Activated gamma-delta T cell (primary cell): ENCODE measurements at places on chromosomes 1 and 21.

DNA sequence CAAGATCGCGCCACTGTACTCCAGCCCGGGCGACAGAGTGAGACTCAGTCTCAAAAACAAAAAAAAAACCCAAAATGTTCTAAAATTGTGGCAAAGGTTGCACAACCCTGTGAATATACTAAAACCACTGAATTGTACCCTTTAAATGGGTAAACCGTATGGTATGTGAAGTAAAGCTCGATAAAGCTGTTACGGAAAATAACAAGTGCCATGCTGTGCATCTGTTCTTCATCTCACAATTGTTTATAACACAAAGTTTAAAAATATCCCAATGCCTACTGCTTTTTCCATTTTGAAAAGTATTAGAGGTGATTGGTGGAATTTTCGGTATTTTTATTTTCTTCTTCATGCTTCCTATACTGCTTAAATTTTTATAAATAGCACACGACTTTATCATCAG, 111.5 kb downstream of the ENAH start:
- DNase-seq = no peak

GRCh38 chr1:23611601-23612327, 52.5 kb upstream of the ID3 start:
- no peak for DNase-seq

- DNase-seq = no peak
These were observed 24.4 kb downstream of the CAP1 start for GRCh38 chr1:40064797-40065499.

GRCh38 chr1:180610556-180611015, 21.2 kb upstream of the XPR1 start:
- DNase-seq = no peak

DNA sequence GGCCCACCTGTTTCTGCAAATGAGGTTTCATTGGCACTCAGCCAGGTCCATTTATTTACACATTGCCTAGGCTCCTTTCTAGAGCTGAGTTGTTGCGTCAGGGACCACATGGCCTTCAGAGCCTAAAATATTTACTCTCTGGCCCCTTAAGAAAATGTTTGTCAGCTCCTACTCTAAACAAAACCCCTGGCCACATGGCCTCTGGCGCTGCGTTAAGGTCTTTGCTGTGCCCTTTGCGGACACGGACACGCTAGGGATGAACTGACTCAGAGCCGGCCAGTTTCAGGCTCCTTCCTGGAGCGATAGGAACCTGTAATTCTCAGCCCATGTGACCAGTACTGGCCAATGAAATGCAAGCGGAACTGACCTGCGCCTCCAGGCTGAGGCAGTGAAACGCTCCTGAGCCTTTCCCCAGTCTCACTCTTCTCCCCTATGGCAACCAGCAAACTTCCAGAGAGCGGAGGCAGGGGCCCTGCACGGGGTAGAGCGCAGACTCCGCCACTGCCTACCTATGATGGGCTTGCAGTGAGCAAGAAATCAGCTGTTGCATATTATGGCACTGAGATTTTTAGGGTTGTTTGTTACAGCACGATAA, 160.3 kb downstream of the ETS2 start:
- no peak for DNase-seq

DNA sequence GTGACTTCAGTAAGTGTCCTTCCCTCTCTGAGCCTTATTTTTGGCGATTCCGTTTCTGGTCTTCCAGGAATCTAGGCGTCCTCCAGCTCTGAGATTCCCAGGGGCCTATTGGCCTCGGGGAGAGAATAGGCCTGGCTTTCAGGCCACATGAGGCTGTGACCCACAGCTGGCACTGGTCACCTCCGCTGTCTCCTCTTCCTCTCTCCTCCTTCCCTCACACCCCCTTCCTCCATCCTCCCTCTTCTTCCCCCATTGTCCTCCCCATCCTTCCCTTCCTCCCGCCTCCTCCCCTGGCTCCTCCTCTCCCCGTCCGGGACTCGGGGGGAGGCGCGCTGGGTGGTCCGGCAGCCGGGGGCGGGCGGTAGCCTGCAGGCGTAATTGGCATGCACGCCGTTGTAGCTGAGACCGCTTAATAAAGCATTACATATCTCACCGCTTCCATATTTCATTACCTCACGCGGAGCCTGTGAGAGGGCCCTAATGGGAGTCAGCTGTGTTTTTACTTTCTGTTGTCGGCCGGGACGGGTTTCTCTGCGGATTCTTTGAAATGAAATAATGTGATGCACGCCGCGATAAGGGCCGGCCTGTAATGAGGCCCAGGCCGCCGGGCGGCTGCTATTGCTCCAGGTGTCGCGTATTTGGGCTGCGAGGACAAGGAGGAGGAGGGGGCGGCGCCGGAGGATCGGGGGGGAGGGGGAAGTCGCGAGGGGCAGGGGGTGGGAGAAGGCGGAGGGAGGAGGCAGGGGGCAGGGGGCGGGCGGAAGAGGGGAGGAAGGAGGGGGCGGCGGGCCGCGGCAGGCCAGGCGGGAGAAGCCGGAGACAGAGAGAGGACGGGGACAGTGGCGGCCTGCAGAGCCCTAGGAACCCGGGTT, 95.3 kb downstream of the FOXD2 start:
- no peak for DNase-seq

GRCh38 chr1:227343206-227343605, 24.9 kb upstream of the CDC42BPA start:
- DNase-seq = no peak

- no peak for DNase-seq
These were observed 5.5 kb upstream of the ZRANB2 start for GRCh38 chr1:71086331-71086730.

- DNase-seq = no peak
These were observed 87.9 kb downstream of the PTPRU start for GRCh38 chr1:29324202-29324601.

GRCh38 chr1:207145401-207146058, 41.5 kb downstream of the C4BPA start:
- DNase-seq = no peak

GRCh38 chr21:38768471-38769063, 37.2 kb upstream of the ETS2 start:
- no peak for DNase-seq

- DNase-seq = no peak
These were observed 221.3 kb upstream of the DMRTA2 start for GRCh38 chr1:50644447-50645105.

- no peak for DNase-seq
These were observed 9.6 kb downstream of the P3H1 start for GRCh38 chr1:42756956-42757891.

DNA sequence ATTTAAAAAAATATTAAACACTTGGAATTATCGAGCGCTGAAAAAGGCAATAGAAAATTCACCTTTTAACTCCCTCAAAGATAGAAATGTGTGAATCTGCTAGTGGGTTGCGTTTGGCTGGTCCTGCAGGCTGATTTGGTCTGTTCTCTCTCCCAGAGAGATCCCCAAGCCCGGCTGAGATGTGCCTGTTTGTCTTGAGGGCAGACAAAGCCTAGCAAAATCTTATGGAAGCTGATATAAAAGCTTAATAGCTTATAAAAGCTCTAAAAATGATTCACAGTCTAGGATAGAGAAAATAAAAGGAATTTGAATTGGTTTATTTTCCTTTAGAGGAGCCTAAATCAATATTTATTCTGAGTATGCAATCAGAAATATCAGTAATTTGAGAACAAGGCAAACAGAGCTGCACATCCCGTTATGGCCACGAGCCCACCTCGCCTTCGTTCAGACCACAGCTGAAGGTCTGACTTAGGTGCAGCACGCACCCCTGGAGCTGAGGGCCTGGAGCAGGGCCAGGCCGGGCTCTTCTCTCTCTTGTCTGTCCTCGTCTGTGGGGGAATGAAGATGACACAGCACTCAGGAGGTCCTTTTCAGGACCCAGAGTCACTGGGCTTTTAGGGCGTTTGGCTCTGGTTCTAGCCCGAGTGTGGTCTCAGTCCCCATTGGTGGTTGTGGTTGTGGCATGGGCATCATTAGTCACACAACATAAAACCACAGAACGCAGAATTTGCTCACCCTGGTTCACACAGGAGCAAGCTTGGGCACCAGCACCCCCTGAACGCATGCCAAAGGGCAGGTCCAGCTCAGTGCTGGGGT, 18.6 kb downstream of the PDE9A start:
- DNase-seq = no peak

- DNase-seq = no peak
These were observed 2.2 kb downstream of the CACNA1E start for GRCh38 chr1:181485287-181486097.

GRCh38 chr1:47559944-47560695, 122.3 kb downstream of the FOXD2 start:
- no peak for DNase-seq

DNA sequence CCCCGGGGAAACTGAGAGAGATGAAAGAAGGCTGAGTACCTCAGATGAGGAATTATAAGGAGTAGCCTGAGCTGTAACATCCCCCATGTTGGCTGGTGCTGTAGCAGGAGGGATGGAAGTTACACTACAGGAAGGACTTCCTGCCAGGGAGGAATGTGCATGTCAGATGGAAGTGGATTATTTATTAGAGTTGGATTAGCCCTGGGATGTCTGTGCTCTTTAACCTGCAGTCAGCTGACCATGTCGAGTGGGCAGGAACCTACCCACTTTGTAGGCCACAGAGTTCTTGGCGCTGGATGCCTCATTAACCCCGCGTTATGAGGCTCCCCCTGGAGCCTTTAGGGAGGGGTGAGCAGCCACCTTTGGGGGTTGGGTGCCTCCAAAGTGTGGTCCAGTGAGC, 757 bp upstream of the SEMA4A start:
- DNase-seq = no peak

GRCh38 chr21:27776925-27777553, 810.2 kb upstream of the ADAMTS5 start:
- no peak for DNase-seq

DNA sequence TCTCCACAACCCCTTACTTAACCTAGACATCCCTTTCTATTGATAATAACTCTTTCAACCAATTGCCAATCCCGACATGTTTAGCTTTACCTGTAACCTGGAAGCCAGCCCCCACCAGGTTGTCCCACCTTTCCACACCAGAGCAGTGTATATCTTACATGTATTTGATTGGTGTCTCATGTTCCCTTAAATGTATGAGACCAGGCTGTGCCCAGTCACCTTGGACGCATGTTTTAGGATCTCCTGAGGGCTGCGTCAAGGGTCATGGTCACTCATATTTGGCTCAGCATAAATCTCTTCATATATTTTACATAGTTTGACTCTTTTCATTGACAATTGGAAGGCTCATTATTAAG, 5.3 kb upstream of the SLC19A1 start:
- DNase-seq = no peak

DNA sequence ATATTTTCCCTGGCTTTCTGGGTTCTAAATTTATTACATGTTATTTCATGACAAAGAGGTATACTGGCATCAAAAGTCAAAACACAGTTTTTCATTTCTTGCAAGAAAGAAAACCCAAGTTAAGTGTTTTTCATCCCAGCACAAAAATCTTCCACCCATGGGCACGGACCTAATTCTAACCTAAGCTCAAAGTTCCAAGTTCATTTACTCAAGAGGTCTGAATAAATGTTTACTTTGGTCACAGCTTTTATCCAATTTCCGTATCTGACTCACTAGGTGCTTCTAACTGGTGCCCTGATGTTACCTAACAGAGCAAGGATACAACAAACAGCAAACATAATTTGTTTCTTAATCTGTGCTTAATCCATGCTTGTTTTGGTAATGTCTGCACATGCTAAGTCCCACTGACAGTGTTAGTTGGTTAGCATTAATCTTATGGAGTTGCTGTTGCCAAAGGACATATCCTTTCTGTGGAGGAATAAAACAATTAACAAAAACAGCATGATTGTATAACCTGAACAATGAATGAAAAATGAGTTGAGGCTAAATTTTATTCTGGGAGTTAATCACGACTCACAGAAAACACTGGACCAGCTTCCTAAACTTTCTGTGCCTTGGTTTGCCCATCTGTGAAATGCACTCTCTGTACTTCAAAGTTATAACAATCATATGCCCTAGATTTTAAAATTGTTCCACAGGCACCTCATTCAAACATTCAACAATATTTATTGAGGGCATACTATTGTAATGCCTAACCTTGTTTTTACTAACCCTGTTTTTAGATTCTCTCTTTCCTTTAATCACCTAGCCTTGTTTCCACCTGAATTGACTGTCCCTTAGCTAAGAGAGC, 4.2 kb upstream of the CHD1L start:
- no peak for DNase-seq

GRCh38 chr21:30336596-30336995, 898 bp downstream of the KRTAP27-1 start:
- no peak for DNase-seq

DNA sequence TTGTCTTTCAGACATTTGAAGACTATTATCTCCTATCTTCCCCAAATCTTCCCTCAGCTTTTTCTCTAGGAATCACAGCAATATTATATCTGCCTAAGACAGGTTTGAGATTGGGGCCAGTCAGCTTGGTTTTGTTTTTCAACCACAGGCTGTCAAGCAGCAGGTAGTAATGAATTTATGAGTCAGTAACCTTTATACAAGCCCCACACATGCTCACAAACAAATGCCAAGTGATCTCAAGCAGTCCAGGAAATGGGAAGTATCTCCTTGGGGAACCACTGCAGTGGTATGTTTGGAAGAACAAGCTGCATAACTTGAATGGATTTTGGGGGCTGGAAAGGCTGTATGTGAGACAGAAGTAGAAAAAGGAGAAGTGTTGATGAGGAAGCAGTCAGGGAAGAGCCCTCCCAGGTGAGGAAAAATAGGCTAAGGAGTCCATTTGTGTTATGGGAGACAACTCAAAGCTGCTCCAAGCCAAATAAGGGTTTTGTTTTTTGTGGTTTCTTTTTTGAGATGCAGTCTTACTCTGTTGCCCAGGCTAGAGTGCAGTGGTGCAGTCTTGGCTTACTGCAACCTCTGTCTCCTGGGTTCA, 2.1 kb downstream of the DHDDS start:
- DNase-seq = no peak

DNA sequence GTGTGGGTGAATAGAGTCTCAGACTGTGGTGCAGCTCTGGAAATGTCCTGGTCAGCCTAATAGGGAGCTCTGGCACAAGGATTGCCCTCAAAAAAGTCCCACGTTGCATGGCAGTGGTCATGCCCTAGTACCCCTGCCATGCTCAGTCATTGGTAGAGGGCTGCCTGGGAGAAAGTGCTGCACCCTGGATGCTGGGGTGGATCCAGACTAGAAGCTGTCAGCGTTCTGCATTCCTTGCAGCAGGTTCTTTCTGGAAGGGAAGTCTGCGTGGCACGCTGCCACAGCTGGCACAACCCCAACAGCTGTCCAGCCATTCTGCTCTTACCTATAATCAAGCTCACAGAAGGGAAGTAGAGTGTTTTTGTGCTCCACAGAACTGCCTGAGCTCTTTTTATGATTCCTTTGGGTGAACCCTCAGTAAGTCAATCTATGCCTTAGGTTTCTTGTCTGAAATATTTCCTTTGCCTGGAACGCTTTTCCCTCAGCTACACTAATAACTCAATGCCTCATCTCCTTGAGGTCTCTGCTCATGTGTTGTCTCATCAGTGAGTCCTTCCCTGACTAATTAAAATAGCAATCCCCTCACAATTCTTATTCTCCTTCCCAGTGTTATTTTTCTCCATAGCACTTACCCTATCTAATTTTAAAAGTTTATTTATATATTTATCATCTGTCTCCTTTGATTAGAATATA, 61.5 kb upstream of the JAK1 start:
- DNase-seq = no peak
